Activated CD8-positive, alpha-beta memory T cell treated with anti-CD3 and anti-CD28 coated beads for 24 hours (primary cell): ENCODE measurements at places on chromosomes 7 and 10.

DNA sequence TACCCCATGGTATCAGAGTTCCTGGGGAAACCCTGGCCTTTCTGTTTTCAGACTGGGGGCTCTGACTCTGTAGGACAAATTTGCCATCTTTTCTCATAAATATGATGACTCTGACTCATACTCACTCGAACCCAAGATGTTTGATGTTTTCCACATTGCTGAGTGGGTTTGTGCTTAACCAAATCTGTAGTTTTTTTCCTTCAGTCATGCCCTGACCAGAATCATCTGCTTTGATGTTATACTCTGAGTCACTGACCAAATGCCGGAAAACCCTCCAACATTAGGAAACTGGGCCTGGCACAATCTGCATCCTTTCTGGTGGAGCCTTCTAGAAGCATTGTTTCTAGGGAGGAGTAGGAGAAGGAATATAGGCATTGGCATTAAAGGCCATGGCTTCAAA is 118.7 kb downstream of the C10orf105 start:
- no peak for DNase-seq

DNA sequence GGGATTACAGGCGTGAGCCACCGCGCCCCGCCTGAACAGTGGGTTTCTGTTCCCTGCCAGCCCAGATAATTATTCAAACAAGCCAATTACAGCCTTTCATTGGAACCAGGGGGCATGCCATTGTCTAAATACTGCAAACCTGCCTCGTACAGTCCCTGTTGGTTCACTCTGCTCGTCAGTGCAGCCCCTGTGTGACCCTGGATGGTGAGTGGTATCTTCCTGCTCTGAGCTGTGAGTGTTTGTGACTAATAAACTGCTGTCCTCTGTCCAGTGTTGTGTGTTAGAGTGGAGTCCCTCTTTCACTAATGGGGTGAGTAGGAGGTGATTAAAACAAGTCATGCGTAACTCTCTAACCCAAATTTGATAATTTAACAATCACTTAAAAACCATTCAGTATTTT is 176.5 kb upstream of the FAM3C start:
- DNase-seq: no peak

DNA sequence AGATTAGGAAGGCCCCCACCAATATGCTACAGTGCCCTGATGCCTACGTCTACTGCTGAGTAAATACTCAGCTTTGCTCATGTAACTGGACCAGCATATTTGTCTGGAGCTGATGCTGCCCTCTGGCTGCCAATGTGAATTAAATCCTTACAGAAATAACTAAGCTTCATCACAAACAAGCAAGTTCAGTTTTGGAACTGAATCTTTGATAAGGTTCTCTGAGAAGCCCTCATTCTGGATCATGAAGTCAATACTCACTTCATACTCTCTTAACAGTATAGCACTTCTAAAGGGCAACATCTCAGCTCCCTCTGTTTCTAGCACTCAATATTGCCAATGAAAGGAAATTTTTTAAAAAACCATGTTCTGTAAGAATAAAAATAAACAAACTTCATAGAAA is 246.7 kb downstream of the ETV1 start:
- no peak for DNase-seq

GRCh38 chr7:15916681-15917380 is 230.3 kb upstream of the MEOX2 start:
- no peak for DNase-seq

- no peak for DNase-seq
Measured at GRCh38 chr7:129646369-129647021, 35.0 kb downstream of the NRF1 start.

GRCh38 chr7:134730411-134730829 is 49.0 kb upstream of the CALD1 start:
- DNase-seq: no peak

GRCh38 chr10:97318772-97319651 is at the start of gene FRAT1:
TSS of gene FRAT1 (plus strand) at chr10:97319271. CDS start at chr10:97319454, 183 bp downstream.
- DNase-seq: peak; percentile 98

- DNase-seq: no peak
Measured at GRCh38 chr7:130329681-130330080, 14.9 kb upstream of the CPA5 start.

DNA sequence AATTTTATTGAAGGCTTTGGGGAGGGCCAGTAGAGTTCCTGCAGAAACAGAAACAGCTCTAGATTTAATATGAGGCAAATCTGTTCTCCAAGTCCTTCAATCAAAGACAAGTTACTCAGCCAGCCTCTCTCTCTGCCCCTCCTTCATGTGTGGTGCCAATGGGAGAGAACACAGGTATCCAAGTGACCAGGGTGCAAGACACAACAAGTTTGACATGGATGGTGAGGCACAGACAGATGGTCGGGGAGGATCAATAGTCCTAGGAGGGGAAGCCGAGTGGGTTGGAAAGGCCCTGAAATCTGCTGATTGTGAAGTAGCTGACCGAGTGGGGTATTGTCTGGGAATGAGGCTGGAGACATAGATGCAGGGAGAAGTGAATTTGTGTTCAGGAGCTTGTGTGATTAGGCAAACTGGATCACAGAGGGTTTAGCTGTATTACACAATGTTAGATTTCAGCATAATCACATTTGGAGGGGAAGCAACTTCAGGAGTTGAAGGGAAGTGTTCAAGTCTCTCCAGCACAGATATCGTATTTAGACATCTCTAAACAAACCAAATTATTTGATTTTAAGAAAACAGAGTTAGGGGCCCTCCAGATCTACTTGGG is 1.5 kb downstream of the GIMAP1 start:
- peak; percentile 62 for DNase-seq

DNA sequence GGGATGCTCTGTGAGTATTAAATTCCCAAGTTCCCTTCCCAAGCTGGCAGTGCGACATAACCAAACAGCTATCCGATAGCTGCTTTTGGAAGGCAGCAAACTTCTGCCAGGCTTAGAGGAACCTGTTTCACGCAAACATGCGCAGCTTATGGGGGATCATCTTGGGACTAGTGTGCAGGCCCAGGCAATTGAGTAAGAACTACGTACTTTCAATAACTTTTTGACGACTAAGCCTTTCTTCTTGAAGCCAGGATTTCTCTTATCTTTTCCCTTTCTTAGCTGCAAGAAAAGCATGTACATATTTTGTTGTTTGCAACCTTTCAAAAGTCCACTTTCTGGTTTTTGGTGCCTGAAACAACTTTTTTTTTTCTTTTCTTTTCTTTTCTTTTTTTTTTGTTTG is 28.7 kb upstream of the SEPHS1 start:
- DNase-seq: no peak

DNA sequence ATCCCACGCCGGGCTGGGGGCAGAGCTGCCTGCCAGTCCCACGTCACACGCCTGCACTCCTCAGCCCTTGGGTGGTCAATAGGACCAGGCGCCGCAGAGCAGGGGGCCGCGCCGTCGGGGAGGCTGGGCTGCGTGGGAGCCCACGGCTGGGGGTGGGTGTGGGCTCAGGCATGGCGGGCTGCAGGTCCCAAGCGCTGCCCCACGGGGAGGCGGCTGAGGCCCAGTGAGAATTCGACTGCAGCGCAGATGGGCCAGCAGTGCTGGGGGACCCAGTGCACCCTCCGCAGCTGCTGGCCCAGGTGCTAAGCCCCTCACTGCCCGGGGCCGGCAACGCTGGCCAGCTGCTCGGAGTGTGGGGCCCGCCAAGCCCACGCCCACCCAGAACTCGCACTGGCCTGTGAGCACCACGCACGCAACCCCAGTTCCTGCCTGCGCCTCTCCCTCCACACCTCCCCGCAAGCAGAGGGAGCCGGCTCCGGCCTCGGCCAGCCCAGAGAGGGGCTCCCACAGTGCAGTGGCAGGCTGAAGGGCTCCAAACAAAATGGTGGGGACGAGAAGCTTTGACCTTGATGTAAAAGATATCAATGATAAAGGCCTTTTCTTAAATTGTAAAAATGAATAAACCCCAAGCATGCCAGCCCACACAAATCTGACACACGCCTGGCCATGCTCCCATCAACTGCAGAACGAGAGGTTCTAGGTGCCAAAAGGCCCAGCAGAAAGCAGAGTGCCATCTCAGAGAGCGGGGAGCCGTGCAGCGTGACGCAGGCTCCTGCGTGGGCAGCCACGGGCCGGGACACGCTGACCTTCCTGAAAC is 255.5 kb downstream of the MAD1L1 start:
- no peak for DNase-seq

DNA sequence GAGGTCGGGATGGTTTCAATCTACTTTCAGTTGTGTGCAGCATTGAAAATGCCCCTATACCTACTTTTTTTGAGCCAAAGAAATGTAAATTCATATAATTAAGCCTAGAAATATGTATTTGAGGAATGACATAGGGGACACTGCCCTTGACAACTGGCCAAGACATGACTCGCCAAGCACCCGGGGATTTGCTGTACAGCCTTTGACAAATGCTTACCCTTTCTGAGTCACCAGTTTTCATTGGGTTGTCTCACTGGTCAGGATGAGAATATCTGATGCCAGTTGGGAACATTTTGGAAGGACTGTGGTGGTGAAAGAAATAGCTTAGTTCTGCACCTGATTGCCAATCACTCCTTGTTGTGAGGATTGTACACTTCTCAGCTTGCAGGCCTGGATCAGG is 166.8 kb upstream of the HABP2 start:
- no peak for DNase-seq

GRCh38 chr7:94656925-94657731 is 1.2 kb upstream of the SGCE start:
- DNase-seq: peak; percentile 64

DNA sequence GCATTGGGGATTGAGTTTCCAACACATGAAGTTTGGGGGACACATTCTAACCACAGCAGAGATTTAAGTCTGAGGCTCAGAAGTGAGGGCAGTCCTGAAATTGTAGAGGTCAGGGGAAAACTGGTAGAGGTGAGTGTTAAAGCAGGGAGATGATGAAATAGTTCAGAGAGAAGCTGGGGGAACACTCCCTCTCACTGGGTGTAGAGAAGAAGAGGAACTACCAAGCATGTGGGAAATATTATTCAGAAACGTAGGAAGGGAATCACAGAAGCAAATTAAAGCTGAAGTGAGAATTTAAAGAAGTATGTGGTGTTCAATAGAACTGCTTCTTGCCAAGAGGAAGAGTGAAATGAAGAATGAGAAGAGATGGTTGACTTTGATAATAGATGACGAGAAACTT is 121.5 kb upstream of the FAM3C start:
- DNase-seq: no peak

DNA sequence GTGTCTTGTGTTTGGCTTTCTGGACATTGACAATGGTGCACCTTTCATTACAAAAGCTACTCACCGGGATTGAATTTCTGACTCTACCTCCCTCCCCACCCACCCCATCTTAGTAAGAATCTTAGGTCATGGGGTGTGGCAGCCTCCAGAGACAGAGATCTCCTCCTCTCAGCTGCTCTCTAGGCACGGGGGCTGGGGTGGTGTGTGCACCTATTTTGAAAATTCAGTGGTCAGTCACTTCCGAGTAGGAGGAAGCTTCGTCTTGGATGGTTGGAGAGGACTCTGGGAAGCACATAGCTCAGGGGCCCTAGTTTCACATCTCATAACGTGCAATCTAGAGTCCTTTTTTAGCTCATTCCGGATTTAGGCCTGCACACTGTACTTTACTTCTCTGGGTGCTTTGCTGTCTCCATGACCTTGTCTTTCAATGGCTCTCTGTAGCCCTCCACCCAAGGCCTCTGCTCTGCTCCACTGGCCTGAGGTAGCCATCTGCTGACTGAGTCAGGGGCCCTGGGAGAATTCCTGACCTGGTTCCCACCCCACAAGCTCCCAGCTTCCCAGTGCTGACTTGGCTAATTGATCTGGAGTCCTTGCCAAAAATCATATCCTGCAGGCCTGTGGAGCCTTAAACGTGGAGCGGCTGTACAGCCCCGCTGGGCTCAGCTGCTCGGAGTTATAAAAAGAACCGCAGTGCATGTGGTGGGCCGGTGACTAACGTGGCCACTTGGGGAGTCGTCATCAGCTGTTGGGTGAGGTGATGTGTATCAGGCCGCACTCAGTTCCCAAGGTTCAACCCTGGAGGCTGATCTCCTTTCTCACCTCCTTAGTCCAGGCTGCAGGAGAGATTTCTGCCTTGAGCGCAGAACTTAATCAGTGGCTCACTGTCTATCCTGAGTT is 19.3 kb upstream of the ADAMTS14 start:
- DNase-seq: peak; percentile 24

GRCh38 chr10:1932692-1933094 is 195.4 kb upstream of the ADARB2 start:
- no peak for DNase-seq

DNA sequence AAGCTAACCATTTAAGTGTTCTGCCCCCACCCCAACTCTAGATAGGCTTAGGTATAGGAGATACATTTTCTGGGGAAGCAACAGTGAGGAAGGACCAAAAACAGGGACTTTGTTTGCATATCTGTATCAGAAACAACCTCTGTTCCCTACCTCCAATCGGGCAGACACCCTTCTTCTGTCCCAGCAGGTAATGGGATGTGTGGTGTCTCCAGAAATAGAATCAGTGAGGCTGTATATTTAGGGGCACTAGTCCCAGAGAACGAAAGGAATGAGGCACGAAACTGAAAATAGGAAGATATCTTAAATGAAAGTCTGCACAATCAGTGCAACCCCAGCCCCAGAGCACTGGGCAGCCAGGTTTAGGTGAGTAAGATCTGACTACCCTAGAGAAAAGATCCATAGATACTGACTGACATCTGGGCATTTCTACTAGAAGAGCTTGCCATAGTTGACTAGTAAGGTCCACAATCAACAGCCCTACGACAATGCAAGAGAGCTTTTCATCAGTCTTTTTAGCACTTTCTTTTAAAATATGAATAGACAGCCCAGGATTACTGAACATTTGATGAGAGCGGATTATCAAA is 28.1 kb downstream of the PLEKHA1 start:
- no peak for DNase-seq

GRCh38 chr10:12418725-12419261 is 69.4 kb downstream of the CAMK1D start:
- no peak for DNase-seq

- peak; percentile 63 for DNase-seq
Measured at GRCh38 chr10:6035931-6036575, 26.1 kb downstream of the IL2RA start.

- DNase-seq: no peak
Measured at GRCh38 chr10:12019283-12019971, 23.2 kb downstream of the UPF2 start.

DNA sequence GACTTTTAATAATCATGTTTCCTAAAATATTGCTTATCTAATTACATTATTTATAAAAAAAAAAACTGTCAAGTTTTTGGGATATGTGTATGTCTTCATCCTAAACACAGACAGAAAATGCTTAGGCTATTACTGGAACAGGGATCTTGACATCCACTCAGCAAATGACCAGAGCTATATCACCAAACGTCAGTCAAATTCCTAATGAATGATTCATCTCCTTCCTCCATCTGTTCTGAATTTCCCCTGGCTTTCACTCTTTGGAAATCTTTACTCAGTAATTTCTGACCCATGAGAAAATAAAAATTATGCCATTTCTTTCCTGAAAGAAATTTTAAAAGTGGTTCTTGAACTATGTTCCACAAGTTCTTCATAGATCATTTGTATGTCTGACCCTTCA is 552.4 kb upstream of the KCND2 start:
- DNase-seq: no peak

GRCh38 chr10:110524859-110525232 is 27.1 kb downstream of the DUSP5 start:
- DNase-seq: no peak

GRCh38 chr10:102683736-102684135 is 30.5 kb downstream of the ARL3 start:
- DNase-seq: no peak

GRCh38 chr7:104175361-104175984 is 32.3 kb downstream of the ORC5 start:
- no peak for DNase-seq
